ENCODE measurements at places on chromosomes 2 and 18.

DNA sequence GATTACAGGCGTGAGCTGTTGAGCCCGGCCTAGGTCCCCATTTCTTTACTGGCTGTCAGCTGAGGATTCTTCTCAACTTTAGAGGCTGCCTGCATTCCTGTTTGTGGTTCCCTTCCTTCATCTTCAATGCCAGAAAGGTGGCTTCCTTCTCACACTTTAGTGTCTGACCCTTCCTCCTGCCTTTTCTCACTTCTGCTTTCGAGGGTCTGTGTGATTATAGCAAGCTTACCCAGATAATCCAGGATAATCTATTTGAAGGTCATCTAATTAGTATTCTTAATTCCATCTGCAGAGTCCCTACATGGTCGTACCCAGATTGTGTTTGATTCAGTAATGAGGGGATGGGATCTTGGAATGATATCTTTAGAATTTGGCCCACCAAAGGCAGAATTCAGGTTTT is 157.4 kb downstream of the TANC1 start:
- H3K27me3 ChIP-seq: no peaks in the 10 kb centered on the region
- H3K36me3 ChIP-seq: no peaks in the 10 kb centered on the region
- no peak overlapping the region for H3K4me3 ChIP-seq
- H3K27ac ChIP-seq: no peak overlapping the region
- peaks cover 5% of the 10 kb centered on the region for H3K4me1 ChIP-seq

DNA sequence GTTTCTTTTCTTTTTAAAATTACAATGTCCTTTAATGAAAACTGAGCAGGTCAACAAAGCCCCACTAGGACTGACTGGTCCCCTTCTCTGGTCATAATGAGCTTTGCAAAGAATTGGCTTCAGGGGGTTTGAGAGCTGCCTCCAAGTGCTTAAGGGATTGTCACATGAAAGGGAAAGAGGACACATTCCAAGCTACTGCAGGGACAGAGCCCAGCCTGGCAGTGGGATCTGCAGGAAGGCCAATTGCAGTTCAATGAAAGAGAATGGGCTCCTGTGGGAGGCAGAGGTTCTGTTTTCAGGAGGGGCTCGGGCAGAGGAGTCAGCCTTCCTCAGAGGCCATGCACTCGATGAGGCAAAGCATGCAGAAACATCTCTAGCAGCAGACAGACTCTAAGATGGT is 84.1 kb upstream of the ACKR3 start:
- no peak overlapping the region for H3K27ac ChIP-seq
- peaks cover 7% of the 10 kb centered on the region for H3K27me3 ChIP-seq
- H3K4me3 ChIP-seq: no peak overlapping the region
- peaks cover 7% of the 10 kb centered on the region for H3K36me3 ChIP-seq
- no peak for DNase-seq
- H3K4me1 ChIP-seq: no peaks in the 10 kb centered on the region

GRCh38 chr2:182361477-182361876 is 65.4 kb downstream of the PDE1A start:
- H3K4me1 ChIP-seq: no peaks in the 10 kb centered on the region
- DNase-seq: no peak
- H3K27ac ChIP-seq: no peak overlapping the region
- no peaks in the 10 kb centered on the region for H3K36me3 ChIP-seq
- no peaks in the 10 kb centered on the region for H3K27me3 ChIP-seq
- no peak overlapping the region for H3K4me3 ChIP-seq

GRCh38 chr2:28355521-28356094 is 37.0 kb upstream of the FOSL2 start:
- H3K27me3 ChIP-seq: no peaks in the 10 kb centered on the region
- peaks cover 43% of the 10 kb centered on the region for H3K4me1 ChIP-seq
- peak overlapping the region; percentile 46 for H3K27ac ChIP-seq
- DNase-seq: no peak
- H3K36me3 ChIP-seq: no peaks in the 10 kb centered on the region

DNA sequence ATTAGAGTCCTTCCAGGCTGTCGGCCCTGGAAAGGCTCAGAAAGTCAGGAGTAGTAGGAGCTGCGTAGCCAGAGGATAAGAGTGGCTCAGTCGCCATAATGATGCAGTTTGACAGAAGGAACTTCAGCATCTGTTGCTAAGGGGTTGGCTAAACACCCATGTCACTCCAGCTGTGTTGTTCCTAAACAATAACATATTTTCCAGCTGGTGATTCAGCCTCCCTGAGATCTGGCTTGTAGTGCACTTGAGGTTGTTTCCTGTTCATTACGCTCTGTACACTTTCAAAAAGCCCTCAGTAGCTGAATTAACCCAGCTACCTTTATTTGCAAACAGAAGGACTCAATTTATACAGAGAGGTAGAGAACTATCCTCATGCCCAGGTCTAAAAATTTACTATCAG is 39.7 kb upstream of the EPAS1 start:
- no peaks in the 10 kb centered on the region for H3K36me3 ChIP-seq
- H3K27me3 ChIP-seq: no peaks in the 10 kb centered on the region
- no peaks in the 10 kb centered on the region for H3K4me1 ChIP-seq
- no peak overlapping the region for H3K27ac ChIP-seq
- DNase-seq: no peak
- H3K4me3 ChIP-seq: no peak overlapping the region
